ENCODE measurements at places on chromosomes 5 and 9.

DNA sequence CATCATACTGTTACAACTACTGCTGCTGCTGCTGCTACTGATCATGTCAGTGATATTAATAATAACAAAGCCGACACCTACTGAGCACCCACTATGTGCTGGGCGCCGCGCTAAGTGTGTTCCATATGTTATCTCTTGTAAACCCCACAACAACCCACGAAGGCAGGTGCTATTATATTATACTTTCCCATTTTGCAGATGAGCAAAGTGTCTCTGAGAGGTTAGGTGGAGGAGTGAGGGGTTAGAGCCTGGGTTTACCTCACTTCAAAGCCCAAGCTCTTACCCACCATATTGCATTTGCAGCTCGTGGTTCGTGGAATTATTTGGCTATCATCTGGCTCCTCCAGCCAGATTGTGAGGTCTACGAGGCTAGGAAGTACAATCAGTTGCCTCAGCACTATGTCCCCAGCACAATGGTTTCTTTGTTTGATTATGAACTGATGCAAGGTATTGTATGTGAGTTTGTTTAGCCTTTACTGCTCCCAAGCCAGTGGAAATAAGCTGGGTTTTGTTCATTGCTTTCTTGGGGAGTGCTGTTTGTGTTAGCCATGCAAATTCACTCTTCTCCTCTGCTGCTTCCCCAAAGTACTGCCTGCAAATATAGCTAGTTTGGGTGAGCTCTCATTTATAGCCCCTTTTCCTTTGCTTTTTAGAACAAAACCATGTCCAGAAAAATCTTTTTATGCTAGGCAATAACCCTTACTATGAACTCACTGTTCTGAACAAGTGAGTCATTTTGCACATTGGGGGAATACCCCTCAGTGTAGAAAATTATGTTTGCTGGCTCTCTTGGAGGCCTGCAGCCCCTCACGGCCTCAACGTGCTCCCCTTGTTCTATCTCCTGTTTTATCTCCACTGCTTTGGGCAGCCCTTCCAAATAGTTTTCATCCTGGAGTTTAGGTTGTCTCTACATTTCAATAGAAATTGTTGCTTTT lies 47.9 kb downstream of the ALG2 start:
- no peak for DNase-seq

DNA sequence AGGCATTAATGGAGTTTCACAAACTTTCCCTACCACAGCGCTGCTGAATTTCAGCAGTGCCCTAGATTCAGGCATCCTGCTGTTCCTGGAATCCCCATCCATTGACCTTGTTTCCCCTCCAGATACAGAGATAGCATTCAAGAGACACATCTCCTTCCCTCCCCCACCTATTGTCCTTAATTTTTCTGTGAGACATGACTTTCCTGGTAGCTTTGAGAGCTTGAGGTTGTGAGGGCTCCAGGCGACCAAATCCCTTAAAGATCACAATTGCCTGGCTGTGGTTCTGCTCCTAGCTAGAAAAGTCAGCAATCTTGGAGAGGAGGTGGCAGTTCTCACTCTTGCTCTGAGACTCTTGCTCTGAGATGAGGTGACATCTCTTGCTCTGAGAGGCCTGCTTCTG lies 48.0 kb downstream of the PRR16 start:
- DNase-seq: no peak

DNA sequence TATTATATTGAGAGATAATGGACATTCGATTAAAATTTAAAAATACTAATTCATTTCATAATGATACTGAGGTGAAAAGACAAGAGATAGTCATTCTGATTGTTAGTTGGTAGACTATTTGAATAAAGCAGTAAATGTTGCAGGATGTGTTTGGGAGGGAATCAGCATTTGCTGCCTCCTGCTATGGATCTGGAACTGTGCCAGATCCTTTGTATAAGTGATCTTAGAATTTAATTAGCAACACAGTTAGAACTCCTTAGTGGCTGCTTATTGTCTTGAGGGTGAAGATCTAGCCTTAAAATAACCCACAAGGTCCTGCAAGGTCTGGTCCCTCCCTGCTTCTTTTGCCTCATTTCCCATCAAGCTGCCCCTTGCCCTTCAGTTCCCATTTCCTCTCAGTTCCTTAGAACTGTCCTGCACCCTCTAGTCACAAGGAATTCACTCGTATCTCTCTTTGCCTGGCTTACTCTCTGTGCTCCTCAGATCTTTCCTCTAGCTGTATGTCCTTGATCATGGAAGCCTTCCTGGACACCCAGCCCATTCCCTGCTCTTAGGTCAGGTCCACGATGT lies 12.5 kb downstream of the LECT2 start:
- no peak for DNase-seq

DNA sequence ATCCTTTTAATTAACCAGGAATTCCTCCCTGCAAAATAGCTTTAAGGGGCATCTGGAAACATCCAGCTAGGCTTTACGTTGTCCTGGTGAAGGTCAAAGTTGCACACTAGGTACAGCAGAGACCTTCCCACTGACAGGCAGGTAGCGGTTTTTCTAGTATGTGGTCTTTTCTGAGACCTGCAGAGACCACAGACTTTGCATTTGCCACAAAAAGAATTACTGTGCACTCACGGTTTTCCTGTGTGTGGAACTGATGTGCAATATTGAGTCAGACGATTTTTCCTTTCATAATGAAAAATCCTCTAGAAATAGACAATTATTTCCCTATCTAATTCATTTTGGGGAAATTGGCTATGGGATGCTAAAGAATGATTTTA lies 417.0 kb upstream of the ADAMTSL1 start:
- no peak for DNase-seq

DNA sequence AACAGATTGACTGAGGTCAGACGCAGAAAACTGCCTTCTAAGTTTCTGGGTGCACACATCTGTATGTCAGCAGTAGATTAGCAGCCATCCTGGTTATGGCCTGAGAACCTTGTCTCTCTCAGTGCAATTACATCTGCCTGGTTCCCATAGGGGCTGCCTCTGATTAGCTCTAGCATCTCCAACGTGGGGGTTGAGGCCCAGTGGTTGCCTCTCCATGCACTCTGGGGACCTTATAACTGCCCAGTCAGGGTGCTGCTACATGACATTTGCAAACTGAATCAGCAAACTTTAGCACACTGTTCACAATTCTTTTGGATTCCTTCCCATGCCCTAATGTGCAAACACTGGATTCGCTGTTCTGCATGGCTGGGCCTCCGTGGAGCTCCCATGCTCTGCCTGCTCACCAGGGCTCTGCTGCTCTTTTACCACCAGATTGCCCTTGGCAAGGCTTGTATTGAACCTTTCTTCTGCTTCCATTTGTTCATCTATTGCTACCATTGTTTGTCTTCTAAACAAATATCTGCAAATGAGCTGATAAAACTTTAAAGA lies 36.2 kb downstream of the SNX18 start:
- DNase-seq: no peak

DNA sequence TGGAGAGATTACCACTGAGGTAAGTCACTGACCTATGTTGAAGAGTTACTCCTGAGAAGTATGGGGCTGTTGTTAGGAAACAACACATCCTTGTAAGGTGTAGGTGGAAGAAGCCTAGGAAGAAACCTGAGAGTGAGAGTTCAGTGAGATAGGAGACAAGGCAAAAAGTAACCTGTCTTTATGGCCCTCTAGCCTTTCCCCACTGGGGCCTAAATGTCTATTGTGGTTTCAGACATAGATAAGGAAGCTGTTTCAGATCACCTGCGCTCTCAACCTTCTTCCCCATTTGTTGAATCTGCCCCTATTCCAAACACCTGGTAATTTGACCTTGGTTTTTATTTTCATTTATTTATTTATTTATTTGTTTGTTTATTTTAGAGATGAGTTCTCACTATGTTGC lies 397.1 kb upstream of the RORB start:
- no peak for DNase-seq

- DNase-seq: no peak
Measured at GRCh38 chr9:82201196-82201595, 212.6 kb downstream of the SPATA31D1 start.

DNA sequence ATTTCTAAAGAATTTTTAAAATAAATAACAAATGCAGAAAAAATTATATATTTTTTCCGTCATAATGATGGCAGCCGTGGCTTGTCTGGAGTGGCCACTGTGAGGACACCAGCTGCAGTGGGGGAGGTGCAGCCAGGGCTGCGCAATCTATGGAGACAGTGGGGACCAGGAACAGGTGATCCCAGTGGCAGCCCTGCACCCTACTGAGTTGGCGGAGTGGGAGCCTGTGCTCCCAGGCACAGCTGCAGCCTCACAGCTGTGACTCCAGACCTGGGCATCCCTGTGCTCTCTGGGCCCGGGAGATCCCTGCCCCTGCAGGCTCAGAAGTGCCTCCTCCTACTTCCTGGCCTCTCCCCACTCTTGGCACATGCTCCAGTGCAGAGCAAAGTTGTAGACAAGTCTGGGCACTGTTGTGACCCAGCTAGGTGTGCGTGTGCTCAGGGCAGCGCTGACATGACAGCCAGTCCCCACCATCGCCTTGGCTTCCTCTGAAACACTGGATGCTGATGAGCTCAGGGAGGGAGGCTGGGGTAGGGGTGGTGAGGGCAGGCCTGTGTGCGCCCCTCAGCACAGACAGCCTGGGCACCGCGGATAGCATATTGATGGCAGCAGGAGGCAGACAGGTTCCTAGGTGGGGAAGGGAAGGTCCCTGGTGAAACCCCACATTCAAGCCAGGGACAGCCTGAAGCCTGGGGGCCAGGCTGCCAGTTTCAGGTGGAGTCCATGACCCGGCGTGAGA lies 96.0 kb upstream of the PRR16 start:
- DNase-seq: no peak

DNA sequence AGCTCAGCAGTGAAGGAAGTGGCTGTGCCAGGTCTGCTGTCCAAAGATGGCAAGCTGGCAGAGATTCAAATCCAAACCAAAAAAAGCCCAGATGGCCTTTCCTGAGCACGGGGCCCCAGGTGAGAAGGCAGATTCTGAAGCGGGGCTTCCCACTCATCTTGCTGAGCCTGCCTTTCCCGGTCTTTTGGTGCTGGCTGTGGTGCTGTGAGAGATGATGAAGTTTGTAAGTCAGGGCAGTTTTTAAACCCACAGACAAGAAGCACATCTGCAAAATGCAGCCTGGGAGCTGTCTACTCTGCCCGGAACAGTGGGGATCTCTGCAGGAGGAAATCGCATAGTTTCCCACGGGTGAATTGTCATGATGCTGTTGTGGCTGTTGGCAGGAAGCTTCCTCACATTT lies 85.0 kb upstream of the IRX4 start:
- DNase-seq: no peak

DNA sequence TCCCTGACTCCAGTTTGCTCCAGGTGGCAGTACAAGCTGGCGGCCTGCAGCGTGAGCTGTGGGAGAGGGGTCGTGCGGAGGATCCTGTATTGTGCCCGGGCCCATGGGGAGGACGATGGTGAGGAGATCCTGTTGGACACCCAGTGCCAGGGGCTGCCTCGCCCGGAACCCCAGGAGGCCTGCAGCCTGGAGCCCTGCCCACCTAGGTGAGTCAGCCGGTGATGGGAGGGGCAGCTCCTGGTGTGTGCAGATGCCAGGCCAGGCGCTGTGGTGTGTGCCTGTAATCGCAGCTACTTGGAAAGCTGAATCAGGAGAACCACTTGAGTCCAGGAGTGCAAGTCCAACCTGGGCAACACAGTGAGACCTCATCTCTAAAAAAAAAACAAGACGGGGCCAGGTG lies 10.0 kb upstream of the CACFD1 start:
- no peak for DNase-seq

DNA sequence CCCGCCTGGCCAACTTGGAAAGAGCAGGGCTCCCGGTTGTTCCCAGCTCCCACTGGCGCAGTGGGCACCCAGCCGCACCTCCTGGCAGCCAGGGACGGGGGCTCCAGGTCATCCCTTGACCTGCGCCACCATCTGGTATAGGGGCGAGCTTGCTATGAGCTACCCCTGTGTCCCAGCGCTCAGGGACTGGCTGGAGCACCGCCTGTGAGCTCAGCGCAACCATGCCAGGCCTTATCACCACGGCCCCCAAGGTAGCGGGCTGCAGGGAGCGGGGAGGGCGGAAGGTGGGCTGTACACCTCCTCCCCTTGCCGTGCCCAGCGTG lies 15.4 kb upstream of the RASA1 start:
- DNase-seq: no peak
